Right renal cortex interstitium (tissue), 3 donors: ENCODE measurements at places on chromosomes 11 and 22.

DNA sequence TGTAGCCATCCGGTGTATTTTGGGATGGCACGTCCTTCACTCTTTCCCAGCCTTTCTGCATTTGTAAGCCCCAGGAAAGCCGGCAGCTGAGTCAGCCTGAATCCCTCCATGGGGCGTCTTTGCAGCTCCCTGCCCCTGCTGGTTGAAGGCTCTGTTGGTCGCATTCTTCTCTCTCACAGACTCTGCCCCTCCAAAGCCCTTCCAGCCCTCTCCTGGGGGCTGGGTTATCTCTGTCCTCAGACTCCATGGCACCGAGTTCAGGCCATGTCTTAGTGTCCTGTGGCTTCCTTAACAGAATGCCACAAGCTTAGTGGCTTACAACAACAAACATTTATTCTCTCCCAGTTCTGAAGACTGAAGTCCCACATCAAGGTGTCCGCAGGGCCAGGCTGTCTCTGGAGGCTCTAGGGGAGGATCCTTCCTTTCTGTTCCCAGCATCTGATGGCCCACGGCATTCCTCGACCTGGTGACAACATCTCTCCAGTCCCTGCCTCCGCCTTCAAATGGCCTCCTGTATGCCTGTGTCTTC, 62.2 kb downstream of the BCR start:
- no peak for DNase-seq

DNA sequence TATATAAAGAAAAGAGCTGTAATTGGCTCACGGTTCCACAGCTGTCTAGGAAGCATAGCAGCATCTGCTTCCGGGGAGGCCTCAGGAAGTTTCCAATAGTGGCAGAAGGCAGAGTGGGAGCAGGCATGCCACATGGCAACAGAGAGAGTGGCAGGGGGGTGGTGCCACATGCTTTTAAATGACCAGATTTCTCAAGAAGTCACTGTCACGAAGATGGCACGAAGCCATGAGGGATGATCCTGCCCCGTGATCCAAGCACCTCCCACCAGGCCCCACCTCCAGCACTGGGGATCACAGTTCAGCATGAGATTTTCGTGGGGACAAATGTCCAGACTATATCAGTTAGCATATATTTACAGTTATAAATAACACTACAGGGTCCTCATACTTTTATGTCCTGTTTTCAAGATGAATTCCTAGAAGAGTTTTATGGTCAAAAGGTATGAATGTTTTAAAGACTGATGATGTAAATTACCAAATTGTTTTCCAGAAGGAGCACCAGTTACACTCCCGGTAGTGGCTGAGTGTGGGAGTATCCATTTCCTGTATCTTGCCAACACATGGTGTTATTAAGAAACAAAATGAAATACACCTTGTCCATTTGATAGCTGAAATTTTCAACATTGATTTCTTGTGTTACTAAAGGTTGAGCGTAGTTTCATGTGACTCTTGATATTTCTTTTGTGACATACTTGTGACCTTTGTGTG, 19.2 kb downstream of the FAM118A start:
- DNase-seq = no peak

DNA sequence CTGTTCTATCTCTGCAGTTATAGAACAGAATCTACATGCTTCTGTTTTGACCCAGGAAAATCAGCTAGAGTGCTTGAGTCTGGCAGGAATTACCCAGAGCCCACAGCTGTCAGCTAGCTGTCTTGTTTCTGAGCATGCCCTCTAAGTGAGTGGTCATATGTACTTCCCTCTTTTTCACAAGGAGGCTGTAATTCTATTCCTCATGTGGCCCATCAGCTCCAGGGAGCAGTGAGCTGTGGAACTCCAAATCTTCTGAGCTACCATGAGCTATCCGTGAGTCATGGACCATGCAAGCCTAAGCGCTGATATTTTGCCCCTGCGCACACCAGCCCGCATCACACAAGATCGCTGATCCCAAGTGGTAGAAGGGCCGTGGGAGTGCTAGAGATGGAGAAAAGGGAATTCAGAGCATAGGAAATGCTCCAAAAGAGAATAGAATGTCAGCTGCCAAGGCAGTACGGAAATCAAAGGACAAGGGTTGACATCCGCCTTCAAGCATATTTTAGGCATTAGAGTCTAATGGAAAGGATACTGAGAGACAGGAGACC, 5.4 kb downstream of the FJX1 start:
- no peak for DNase-seq

DNA sequence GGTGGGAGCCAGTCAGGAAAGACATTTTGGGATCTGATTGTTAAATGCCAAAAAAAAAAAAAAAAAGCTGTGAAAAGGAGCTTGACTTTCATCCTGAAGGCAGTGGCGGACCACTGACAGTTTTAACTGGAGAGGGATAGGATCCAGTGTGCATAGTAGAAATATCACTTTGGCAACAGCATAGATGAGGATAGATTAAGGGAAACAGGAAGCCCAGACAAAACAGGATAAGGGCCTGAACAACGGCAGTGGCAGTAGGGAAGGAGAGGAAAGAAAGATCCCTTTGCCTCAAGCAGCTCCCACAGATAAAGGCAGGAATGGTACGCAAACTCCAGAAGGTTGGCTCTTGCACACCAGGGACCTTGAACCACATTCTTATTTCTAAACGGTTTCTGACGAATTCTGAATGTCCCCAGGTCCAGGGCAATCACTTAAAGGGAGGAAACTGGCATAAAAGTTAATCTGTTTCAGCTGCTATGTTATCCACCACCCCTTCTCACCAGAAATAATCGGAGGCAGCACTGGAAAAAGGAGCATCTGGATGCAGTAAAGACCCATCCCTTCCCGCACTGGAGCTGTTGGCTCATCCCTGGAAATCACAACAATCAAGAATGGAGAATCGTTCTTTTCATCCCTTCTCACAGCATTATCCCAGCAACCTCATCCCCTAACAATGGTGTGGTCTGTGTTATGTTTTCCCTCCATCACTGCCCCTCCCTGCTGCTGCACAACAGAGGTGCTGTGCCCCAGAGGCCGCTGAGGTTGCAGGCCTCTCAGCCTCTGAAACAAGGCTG, 99.1 kb downstream of the GAB2 start:
- no peak for DNase-seq

DNA sequence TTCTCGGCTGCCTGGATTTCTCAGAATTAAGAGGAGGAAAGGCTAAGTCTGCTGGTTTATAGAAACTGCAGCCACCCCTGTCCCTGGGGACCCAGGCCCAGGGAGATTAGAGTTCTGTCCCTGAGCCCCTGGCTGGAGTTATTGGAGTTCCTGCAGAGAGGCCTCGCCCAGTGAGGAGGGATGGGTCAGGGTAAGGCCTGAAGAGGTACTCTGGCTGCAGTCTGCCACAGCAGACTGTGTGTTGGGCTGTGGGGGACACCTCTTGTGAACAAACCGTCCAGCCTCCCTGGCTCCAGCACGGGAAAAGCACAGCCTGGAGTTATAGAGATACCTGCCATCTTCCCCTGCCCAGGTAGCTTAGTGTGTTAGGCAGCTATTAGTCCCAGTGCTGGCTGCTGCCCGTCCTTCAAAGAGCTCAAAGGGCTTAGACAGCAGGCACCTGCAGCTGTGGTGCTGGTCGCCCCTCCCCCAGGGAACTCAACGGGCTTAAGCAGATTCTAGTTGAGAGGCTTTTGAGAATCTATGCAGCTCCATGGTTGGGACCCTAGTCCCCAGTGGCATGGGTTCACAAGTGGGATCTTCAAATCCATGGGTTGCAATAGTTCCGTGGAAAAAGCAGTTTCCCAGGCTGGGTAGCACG, 36.6 kb upstream of the MUC15 start:
- no peak for DNase-seq

GRCh38 chr22:26483043-26483438, 542 bp downstream of the HPS4 start:
- DNase-seq = no peak

- DNase-seq = no peak
Observed at GRCh38 chr22:34841331-34841771, 224.6 kb upstream of the ISX start.

- no peak for DNase-seq
Observed at GRCh38 chr22:36029406-36029755, 757 bp upstream of the RBFOX2 start.

- no peak for DNase-seq
Observed at GRCh38 chr11:16149476-16149875, 206.9 kb downstream of the SOX6 start.

DNA sequence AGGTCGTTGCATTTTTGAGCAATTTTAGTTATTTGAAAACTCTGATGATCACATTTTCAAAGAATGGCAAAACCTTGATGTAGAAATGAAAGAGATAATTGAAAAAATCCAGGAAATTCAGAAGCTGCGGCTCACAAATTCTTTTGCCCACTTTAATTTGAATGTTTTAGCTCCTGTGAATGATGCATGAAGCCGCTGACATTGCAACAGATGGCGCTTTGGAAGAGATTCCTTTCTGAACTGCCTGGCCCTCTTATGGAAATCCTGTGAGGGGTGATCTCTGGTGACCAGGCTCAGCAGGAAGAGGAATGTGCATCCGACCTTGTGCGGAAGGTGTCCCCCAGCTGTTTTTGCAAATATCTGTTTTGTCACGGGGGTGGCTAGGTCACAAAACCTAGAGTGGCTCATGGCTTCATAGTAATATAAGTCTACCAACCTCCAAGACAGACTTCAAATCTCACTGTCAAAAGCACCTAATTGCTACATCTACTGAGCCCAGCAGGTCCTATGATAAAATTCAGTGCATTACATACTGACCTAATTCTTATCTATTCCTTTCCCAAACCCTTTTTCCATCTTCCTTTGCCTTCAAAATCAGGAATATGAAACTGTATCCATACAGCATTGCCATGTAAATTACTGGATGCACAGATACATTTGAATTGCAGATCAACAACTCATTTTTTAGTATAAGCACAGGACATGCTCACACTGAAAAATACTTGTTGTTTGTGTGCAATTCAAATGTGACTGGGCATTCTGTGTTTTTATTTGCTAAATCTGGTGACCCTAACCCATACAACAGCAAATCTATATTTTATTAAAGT, 412.7 kb downstream of the ETS1 start:
- DNase-seq = no peak

GRCh38 chr22:27089264-27089663, 431.9 kb downstream of the MIAT start:
- no peak for DNase-seq

- DNase-seq = no peak
Observed at GRCh38 chr11:100403816-100404215, 283.3 kb upstream of the ARHGAP42 start.

- DNase-seq = no peak
Observed at GRCh38 chr11:102577182-102577581, 46.6 kb upstream of the MMP7 start.

DNA sequence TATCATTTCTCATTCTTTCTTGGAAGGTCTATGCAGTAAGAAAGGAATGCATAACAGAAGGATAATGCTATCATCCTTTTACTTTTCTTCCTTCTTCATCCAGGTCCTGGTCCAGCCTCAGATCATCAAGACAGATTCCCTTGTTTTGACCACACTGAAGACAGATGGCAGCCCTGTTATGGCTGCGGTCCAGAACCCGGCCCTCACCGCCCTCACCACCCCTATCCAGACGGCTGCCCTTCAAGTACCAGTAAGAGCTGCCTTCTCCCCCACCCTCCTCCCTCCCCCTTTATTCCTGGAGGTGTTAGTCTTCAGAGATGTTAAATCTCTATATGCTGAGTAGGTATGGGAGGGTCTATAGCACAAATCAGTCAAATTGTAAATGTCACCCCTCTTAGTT, 37.9 kb downstream of the SREBF2 start:
- DNase-seq = no peak

DNA sequence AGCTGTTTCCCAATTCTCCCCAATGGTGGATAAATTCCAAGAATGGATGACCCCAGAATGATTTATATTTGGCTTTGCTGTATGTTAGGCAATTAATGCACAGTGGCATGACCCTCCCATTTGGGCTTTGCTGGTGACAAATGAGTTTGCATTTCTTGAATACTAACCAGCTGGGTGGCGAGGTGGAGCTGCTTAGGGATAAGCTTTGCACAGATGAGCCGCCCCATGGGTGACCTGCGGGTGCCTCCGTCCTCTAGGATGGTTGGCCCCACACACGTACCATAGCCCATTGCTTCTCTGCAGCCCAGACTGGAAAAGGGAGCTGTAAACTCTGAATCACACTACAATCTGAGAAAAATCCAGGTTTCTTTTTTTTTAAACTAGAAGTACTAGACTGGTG, 94.6 kb downstream of the NTM start:
- no peak for DNase-seq

- DNase-seq = no peak
Observed at GRCh38 chr11:57240007-57240406, 3.0 kb upstream of the APLNR start.

GRCh38 chr11:61347916-61348461, 13.7 kb downstream of the CYB561A3 start:
- no peak for DNase-seq

GRCh38 chr22:29200901-29201300, 4.8 kb upstream of the EMID1 start:
- DNase-seq = no peak

DNA sequence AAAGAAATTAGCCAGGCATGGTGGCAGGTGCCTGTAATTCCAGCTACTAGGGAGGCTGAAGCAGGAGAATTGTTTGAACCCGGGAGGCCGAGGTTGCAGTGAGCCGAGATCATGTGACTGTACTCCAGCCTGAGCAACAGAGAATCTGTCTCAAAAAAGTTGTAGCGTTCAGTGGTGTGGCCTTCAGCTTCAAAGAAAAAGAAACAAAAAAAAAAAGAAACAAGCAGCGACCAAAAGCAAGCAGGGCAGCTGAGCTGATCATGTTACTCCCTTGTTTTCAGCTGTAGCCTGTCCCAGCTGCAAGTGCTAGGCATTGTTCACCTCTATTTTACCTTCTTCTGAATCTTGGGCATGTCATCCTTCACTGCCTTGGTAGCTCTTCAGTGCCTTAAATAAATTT, 37.0 kb downstream of the SFI1 start:
- DNase-seq = no peak

- no peak for DNase-seq
Observed at GRCh38 chr11:134905517-134905916, 493.5 kb upstream of the B3GAT1 start.

- no peak for DNase-seq
Observed at GRCh38 chr11:58471892-58472291, 29.9 kb upstream of the OR5B12 start.

DNA sequence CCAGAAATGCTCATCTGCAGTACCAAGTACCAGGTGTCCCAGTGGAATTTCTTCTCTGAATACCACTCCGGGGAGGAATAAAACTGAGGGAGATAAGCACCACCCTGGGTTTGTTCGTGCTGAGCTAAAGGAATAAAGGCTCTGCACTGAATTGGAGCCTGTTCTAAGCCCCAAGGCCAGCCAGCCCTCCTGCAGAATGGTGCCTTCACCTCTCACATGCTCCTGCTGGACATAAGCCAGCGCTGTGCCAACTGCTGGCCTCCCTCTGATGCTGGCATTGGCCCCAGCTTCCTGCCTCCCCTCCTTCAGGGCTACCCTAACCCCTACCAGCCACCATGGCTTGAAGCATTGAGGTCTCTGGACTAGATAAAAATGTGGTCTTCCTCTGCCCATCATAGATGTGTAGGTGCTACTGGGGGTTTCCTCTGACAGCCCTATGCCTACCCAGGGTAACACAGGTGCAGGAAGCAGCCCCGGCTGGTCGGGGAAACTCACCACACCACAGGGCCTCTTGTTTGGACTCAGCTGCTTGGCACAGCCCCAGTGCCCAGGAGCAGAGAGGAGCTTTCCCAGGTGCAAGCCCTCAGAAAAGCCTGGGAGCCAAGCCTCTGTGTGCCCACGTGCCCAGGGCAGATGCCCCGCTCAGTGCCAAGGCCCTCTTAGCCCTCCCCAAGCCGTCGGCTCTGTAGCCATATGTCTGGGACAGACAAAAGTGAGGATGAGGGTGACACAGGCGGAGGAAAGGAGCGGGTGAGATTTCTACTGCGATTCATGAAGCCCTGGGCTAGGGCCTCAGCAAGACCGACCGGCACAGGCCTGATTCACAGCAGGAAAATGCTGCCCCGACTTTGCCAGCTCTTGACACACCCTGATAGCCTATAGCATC, 34.1 kb upstream of the JAM3 start:
- no peak for DNase-seq
